ENCODE measurements at places on chromosomes 7 and 10. TPM values are rescaled to one million over a fixed set of nuclear protein-coding genes. Genes with fewer than 3 reads are reported as not detected.

DNA sequence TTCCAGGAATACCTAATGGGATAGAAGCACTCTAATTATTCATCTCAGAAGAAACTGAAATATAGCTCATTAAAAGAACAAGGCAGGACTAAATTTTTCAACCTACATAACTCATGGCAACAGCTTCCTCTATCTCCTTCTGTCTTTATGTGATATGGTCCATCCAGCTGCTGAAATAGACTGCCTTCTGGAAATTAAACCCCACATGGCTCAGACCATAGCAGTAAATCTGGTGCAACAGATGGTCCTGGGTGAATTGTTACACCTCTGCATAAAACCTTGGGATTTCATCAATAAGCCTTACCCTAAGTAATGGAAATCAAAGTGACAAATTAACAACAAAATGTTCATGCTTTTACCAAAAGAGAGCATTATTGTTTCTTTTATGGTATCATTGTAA, 205.6 kb upstream of the CSTF2T start:
- DNase-seq: no peak

- DNase-seq: no peak
Observed at GRCh38 chr7:120467676-120468075, 194.7 kb downstream of the KCND2 start.

DNA sequence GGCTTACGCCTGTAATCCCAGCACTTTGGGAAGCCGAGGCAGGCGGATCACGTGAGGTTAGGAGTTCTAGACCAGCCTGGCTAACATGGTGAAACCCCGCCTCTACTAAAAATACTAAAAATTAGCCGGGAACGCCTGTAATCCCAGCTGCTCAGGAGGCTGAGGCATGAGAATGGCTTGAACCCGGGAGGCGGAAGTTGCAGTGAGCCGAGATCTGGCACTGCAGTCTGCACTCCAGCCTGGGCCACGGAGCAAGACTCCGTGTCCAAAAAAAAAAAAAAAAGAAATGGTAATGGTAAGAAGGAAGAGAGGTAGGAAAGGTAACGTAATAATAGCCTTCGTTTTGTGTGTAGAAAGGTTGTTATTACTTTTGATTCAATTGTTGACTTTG, 1.2 kb downstream of the HSPA14 start:
- DNase-seq: no peak

Gene DDC
- 0.23 TPM for polyA plus RNA-seq

- DNase-seq: no peak
Observed at GRCh38 chr10:3414667-3415023, 242.1 kb upstream of the PITRM1 start.

Gene DPYSL4
- 1.5 TPM for polyA plus RNA-seq

Gene AGBL3
- 1.3 TPM for polyA plus RNA-seq

Gene TRIM50
- 0.08 TPM for polyA plus RNA-seq

GRCh38 chr7:55190511-55191160, 171.8 kb downstream of the EGFR start:
- DNase-seq: no peak

Gene MLXIPL
- 3.4 TPM for polyA plus RNA-seq

DNA sequence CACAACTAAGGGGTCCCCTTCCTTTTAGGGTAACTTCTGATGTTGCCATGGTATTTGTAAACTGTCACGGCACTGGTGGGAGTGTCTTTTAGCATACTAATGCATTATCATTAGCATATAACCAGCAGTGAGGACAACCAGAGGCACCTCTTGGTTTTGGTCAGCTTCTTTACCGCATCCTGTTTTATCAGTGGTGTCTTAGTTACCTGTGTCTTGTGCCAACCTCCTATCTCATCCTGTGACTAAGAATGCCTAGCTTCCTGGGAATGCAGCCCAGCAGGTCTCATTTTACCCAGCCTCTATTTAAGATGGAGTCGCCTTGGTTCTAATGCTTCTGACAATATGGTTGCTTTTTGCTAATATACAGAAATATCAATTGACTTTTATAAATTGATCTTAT, 54.9 kb downstream of the AHCYL2 start:
- DNase-seq: no peak

DNA sequence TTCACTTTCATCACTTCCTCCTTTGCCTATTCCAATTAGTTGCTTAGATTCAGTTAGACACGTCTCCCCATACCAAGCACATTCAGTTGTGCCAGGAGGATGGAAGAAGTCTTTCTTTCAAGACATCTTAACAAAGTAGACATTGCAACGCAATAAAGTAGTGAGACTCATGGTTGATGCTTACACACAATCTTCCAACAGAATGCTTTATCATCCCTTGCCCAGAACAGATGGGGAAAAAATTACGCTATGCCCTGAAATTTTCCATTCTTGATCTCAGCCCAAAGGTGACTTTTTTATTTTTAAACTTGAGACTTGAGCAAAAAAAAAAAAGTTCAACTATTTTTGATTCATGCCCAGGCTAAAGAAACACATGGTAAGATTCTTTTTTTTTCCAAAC, 74.9 kb downstream of the KCNMA1 start:
- no peak for DNase-seq

Gene TSPAN12
- polyA plus RNA-seq: 16.0 TPM

DNA sequence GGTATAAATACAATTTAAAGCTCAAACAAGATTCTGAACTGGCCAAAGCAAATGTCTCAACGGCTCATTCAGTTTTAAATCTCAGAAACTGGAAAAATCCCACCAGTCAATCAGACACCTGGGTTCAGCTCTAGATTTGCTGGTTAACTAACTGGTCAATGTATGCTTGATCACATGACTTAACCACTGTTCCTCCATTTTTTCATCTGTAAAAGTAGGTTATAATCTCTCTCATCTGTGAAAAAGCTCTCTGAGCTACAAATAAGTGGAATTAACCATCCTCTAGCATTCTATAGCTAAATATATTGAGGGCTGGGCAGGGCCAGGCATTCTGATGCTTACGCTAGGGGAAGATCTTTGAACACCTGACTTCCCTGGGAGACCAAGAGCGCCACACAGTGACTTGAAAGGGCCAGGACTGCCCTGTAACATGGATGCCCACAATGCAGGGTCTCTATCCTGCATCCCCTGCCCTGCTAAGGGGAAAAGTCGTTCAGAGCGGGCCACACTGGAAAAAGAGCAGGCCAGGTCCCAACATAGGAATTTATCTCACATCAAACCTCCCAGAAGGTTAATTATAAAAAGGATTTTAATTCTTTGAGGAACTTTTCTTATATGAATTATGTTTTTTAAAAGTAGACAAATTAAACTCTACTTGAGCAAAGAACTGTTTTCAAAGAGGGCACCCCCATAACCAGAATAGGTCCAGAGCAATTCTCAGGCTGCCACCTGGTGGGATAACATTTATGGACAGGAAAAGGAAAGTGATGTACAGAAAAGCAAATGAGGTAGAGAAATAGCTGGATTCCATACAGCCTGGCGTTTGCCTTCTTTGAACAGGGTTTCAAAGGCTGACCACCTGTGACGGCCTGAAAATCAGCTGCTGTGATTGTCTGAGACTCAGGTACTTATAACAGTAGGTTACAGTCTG, 1.8 kb downstream of the RP9 start:
- DNase-seq: peak; percentile 71

All from lung (tissue), 17 donors.